ENCODE measurements at places on chromosomes 7 and 10.

DNA sequence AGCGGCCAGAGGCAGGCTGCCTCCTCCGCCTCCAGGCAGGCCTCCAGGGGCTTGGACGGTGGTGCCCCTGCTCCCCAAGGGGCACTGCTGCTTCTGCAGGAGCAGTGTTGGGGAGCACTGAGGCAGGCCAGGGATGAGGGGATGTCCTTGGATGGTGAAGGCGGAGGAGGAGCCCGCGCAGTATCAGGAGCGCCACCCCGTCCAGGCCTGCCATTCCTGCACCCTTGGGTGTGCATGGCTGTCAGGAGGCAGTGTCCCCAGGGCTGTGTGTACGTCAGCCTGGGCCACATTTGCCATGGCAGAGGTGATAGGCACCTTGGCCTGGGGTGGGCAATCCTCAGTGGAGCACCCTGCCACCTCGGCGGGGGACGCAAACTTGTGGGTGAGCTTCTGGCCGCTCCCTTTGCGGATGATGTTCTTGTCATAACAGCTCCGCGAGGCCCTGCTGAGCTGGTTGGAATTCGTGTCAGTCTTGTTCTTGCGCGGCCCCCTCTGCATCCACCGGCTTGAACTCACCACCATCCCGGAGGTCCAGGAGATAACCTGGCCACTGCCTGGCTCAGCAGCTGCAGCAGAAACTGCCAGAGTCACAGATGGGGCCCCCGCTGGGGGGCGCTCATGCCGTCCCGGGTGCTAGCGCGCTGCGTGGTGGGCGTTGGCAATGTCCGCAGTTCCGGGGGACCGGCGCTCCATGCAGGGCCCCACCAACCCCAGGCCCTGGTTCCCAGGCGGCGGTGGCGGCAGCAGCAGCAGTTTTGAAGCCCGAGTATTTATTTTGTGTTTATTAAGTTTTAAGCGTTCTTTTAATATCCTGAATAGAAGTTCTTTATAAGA is 182.3 kb upstream of the ADCY1 start:
- no peak for DNase-seq

DNA sequence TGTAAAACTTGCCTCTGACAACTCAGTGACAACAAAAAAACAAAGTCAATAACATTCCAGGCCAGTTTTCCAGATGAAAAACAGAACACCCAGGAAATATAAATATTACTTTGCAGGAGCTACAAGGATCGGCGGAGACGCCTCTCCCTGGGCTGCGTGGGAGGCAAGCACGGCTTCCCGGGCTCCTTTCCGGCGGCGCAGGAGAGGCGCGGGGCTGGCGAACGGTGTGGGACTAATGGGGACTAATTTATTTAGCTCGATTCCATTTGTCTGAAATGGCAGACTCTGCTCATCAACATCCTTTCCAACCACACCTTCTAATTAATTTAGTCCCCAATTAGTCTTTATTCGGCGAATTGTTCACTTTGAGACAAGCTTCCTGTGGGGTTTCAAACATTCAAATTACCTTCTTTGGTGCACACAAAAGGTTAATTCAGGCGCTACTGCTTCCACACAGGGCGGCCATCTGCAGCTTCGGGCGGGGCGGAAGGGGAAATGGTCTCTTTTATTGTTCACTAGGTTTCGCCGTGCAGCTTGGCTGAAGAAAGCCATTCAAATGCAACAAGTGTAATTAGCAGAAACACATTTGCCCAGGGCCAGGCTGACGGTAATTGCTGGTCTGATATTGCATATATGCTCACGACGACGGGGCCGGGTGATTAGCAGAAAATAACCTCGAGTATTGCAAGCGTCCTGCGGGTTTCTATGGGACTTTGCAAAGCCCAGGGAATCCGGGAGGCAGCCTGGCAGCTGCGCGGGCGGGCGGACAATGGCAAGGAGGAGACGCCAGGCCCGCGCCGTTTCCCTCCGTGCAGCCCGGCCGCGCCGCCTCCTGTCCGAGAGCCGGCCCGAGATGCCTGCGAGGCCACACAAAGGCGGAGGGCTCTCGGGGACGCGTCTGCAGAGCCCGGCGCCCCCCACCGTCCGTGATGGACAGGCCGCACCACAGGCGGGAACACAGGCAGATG is 270.1 kb downstream of the PTPRN2 start:
- DNase-seq: peak; percentile 13

DNA sequence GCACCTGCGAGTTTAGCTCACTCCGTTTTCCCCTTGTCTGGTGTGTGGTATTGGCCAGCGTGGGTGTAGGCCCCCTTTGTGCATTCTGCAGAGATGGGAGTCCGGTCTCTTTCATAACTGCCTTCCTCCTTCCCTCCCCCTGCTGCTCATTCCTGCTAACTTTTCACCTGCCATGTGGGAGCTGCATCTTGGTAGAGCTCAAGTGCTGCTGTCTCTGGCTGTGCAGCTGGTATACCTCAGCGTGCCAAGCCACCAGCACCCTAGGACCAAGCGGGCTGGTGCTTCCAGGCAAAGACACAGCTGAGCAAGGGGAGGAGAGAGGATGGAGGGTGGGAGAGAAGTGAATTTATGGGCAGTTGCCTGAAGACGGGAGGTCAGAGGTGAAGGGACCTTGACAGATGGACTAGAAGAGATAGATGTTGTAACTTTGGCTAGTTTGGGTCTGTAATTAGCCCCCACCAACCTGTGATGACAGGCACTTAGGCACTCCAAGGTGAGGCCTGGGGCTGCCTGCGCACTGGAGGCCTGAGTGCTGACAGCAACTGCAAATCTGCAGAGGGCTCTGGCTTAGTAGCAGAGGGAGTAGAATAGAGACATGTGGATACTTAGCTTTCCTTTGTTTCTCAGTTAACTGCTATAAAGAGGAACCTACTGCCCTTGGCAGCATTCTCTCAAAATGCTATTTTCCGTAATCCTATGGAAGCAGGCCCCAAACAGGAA is 148.8 kb upstream of the AGK start:
- DNase-seq: no peak

GRCh38 chr7:69526570-69526969 is 71.7 kb upstream of the AUTS2 start:
- DNase-seq: no peak

DNA sequence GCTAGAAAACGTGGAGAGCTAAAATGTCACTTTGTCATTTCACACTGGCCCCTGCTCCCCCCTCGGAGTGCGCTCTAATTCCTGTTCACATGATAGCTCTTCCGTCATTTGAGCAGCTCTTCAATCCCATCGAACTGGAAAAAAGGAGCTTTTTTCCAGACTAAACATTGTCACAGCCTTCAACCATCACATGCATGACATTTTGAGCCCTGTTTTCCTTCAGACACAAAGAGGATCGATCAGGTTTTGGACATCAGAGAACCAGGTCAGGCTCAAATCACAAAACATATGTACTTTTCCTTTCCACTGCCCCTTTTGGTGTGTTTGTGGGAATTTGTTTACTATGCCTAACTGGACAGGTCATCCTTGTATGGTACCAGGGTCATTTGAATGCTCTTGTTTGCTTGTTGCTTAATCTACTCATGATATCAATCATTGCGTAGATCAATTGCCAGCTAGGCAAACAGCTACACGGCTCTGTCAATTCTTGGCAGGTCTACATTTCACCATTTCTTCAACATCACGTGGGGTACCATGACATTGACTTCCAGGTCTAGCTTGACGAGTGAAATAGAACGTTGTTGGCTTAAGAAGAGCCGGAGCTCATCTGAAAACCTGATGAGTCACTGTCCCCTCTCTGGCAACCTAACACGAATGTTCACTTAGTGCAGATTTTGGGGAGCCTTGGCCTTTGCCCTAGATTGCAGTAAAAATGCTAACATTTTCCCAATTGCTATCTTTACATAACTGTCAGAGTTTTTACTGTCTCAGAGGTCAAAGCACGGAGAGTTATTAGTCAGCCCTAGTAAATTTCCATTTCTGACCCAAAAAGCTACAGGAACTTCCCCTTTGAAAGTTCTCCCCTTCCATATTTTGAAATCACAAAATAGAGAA is 87.3 kb downstream of the LYZL2 start:
- DNase-seq: no peak

DNA sequence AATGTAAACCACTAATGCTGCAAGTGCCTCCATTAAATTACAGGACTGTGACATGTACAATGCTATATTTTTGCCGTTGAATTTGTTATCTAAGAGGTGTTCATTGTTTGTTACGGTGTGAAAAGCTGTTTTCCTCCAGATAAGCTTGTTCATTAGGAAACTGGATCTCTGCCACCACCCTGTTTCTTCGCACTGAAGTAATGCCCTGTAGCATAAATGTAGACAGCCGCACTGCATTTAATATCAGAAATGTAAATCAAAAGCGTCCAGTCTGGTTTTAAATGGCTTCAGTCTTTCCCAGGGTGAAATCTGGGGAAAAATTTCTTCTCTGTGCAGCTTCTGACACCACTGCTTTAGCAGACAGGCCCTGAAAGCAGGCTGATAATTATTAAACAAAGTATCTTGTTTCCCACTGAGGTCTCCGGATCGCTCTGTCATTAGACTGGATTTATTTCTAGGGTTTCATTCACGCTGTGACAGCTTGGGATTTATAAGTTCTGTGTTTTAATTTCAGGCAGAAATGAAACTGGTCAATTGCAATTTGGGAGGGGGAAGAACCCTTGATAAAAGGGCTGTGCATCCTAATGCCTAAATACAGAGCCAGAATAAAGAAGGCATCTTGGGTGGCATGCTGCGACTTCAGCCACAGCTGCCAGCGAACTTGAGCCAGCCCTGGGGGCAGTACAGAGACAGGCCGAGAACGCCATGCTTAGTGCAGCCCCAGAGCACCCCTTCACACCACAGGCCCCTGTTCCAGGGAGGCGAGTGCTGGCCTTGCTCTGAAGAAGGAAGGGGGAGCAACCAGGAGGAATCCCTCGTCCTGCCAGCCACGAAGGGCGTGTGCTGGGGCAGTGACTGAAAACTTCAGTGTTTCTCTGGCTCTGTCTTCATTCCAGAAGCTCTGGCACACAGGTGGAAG is 547.7 kb upstream of the GALNT17 start:
- no peak for DNase-seq

- no peak for DNase-seq
Observed at GRCh38 chr7:45682836-45683555, 108.8 kb downstream of the ADCY1 start.

DNA sequence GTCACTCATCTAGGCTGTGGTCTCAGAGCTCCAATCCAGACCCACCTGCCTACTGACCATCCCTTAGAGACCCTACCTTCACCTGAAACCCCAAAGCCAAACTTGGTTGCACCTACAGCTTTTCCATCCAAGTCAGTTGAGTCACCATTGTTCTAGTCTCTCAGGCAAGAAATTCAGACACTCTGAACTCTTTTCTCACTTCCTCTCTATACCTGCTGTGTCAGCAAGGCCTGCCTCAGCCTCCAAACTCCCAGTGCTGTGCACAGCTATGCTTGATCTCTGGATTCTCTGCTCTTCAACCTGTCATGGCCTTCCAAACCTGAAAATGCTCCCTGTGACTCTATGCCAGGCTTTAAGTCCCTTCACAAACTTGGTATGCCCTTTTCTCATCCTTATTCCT is 47.4 kb upstream of the MTURN start:
- no peak for DNase-seq

DNA sequence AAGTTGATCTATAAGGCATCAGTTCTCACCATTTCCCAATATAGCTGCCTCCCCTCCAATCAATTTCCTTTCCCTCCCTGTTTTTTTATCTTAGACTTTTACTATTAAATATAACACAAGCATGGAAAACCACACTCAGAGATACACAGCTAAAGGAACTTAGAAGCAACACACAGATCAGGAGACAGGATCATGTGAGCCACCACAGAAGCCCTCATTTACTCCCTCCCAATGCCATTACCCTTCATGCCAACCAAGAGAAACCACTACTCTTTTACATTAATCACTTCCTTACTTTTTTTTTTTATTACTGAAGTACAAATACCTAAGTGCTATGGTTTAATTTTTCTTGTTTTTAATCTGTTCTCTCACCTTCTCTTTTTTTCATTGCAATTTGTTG is 33.0 kb downstream of the COG5 start:
- DNase-seq: no peak

DNA sequence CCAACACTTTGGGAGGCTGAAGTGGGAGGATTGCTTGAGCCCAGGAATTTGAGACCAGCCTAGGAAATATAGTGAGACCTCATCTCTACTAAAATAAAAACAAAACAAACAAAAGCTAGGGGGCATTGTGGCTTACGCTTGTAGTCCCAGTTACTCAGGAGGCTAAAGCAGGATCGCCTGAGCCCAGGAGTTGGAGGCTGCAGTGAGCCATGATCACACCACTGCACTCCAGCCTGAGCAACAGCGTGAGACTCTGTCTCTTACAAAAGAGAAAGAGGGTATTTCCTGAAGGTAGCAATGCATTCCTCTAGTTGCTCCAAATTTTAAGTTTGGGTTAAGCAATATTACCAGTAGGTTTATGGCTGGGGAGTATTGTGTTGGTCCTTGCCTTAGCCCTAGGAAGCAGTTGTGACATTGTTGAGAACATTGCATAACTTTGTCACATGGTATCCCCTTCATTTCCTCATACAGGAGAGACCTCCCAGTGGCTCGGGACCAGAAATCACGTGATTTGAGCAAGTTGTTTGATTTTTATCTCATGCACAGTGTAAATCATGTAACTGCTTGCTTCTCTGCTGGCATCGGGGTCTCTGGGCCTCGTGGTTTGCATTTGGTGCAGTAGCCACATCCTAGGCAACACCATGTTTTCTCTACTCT is 23.3 kb upstream of the SMARCD3 start:
- DNase-seq: no peak

- no peak for DNase-seq
Observed at GRCh38 chr7:152424348-152425108, 11.3 kb downstream of the KMT2C start.

DNA sequence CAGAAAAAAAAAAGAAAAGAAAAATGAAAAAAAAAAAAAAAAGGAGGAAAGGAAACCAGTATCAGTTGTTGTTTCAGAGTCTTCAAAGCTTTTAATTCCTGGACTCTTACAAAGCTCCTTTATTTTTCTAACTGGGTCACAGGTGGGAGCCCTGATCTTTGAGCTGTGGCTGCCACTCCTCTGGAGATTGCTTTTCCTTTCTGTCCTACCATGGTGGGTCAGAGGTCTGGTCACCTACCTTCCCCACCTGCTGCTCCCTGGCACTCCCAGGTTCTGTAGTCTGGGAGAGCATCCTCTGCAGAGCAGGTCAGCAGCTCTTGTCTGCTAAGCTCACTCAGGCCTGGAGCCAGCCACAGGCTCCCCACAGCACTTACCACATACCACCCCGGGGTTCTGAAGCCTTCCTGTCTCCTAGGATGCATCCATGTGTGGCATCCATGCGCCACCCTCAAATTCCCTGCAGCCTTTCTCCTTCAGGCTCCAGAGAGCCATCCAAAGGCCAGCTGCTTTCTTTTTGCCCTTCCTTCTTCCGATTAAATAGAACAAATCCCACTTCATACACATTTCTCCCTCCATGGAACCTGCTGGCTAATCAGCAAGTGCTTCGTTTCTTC is 73.2 kb upstream of the TPK1 start:
- no peak for DNase-seq

- DNase-seq: no peak
Observed at GRCh38 chr10:88221010-88221973, 357.9 kb downstream of the PTEN start.

GRCh38 chr10:23910291-23910690 is 298.6 kb upstream of the KIAA1217 start:
- no peak for DNase-seq

DNA sequence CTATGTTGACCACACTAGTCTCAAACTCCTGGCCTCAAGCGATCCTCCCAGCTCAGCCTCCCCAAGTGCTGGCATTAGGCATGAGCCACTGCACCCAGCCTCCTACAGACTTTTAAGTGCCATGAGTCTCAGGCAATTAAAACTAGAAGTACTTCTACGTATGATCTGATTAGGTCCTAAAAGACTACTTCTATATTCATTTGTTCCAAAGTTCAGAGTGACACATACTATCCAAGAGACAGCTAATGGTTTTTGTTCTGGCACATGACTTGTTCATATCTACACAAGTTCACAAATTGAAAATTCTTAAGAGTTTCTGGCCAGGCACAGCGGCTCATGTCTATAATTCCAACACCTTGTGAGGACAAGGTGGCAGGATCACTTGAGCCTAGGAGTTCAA is 11.7 kb downstream of the ARHGAP19 start:
- no peak for DNase-seq
